H1 (cell line): ENCODE measurements at places on chromosomes 2 and 18. TPM values are rescaled to one million over a fixed set of nuclear protein-coding genes. Genes with fewer than 3 reads are reported as not detected.

The CACNB4 gene
- 4.0 and 4.1 TPM in 2 replicates for total RNA-seq

The ADRA2B gene
- 6.5 and 6.6 TPM in 2 replicates for total RNA-seq

The BIN1 gene
- 35.6 and 41.9 TPM in 2 replicates for total RNA-seq

The COA5 gene
- total RNA-seq: 22.1 and 24.7 TPM in 2 replicates

GRCh38 chr2:63334910-63335309, 253.4 kb downstream of the WDPCP start:
- no peaks in the 10 kb centered on the region for H3K36me3 ChIP-seq
- no peak for DNase-seq
- no peaks in the 10 kb centered on the region; the same call in none of the 2 replicates for H3K4me1 ChIP-seq
- H3K4me3 ChIP-seq: no peak overlapping the region

DNA sequence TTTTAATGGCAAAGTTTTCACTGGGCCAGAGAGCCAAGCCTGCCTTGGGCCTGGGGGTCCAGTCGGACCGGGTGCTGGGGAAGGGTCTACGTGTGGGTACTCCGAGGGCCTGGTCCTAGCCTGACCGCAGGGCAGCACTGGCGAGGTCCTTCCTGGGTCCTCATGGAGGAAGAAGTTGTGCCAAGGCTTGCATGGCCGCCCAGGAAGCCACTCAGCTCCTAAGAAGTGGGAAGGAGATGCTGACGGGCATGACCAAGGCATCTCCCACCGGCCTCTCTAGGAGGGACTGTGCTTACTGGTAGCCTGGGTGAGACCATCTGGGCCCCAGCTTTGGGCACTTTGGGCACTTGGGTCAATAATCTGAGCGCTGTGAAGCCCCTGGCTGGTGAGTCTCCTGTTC, 22.6 kb downstream of the CIB4 start:
- H3K36me3 ChIP-seq: no peaks in the 10 kb centered on the region
- peaks cover 2% of the 10 kb centered on the region; the same call in 1 of the 2 replicates for H3K4me1 ChIP-seq
- no peak overlapping the region for H3K27ac ChIP-seq
- no peak overlapping the region for H3K4me3 ChIP-seq

GRCh38 chr18:22494771-22495170, 77.1 kb upstream of the CTAGE1 start:
- no peaks in the 10 kb centered on the region for H3K27me3 ChIP-seq
- no peak for DNase-seq
- no peaks in the 10 kb centered on the region for H3K4me1 ChIP-seq
- no peak overlapping the region for H3K27ac ChIP-seq
- no peaks in the 10 kb centered on the region for H3K36me3 ChIP-seq

DNA sequence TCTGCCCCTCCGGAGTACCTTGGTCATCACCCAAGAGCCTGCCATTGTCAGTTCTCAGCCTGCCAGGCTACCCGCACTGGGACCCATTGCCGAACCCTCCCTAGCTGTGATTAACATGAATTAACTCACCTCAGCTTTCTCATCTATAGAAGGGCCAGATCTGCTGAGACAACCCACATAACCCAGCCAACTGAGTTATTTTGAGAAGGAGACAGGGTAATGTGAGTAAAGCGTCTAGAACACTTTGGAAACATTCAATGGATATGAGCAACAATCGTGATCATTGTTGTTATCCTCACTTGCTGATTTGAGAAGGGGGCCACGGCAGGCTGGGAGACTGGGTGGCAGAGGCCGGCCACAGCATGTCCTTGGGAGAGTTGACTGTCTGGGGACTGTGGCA, 196.8 kb downstream of the GLI2 start:
- no peaks in the 10 kb centered on the region for H3K27me3 ChIP-seq
- H3K36me3 ChIP-seq: peaks cover 3% of the 10 kb centered on the region; the same call in 1 of the 2 replicates
- no peak overlapping the region for H3K27ac ChIP-seq
- H3K4me1 ChIP-seq: peaks cover 2% of the 10 kb centered on the region; the same call in 1 of the 2 replicates

DNA sequence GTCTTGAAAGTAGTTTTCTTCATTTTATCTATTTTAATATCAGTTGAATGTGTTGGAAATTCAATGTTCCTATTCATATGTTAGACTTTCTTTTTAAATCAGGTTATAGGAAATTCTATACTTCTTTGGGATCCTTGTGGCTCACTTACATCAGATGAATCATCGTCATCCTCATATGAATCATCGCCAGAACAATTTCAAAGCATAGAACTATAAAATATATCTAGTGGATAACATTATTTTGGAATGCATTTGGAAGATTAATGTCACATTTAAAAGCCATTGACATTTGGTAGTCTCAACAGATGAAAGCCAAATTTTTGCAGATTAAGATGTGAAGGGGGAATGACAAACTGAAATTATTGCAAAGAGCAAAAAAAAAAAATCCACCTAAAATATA, 94.1 kb downstream of the FAM161A start:
- H3K27ac ChIP-seq: no peak overlapping the region
- H3K36me3 ChIP-seq: no peaks in the 10 kb centered on the region
- no peak for DNase-seq
- H3K27me3 ChIP-seq: no peaks in the 10 kb centered on the region

DNA sequence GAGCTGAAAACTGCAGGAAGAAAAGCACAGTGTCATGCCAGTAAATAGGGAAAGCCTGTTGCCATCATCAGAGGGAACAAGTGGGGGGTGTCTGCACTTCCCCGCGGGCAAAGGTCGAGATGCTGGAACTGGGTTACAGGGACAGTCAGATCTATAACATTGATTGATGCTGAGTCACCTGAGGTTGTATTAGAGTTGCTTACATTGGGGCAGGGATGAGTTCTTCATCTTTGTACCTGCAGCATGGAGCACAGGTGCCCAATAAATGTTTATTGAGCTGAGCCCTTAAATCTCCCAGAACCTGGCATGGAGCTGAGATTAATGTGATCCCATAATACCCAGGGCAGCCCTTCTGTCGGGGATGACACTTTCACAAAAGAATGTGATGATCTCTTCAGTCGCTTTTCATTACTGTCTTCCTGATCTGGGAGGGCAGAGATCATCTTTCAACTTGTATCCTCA, 5.9 kb upstream of the RNF152 start:
- H3K4me1 ChIP-seq: no peaks in the 10 kb centered on the region
- no peak overlapping the region for H3K27ac ChIP-seq
- H3K4me3 ChIP-seq: no peak overlapping the region
- peaks cover 3% of the 10 kb centered on the region for H3K27me3 ChIP-seq
- no peak for DNase-seq

DNA sequence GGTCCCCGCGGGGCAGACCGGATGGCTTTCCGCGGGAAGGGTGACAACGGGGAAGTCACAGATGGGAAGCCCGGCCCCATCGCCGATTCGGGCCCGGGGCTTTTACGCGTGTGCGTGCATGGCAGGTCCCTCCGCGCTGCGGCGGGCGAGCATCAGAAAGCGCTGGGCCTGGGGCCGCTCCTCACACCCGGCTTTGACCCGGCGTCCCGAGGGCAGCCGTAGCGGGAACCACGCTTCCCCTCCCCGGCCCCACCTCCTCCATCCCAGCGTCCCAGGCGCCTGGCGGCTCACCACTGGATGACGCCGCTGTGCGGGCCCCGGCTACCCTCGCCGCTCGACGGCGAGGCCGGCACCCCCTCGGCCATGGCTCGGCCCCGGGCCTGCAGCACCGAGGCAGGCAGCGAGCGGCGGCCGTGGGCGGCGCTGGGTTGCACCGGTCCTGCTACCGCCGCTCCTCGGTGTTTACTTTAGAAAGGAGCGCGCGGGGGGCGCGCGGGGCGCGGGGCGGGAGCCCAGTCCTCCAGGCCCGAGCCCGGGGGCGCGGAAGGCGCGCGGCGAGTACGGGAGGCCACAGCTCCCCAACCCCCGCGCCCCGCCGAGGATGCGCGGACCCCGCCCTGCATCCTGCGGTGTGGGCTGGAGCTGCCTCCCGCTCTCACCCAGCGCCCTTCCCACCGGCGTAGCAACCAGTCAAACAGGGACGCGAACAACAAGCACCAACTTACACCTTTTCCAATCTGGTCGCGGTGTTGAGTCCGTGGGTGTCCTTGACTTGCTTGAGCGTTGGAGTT, 806 bp downstream of the RFX8 start:
- no peaks in the 10 kb centered on the region for H3K36me3 ChIP-seq
- H3K27me3 ChIP-seq: no peaks in the 10 kb centered on the region
- peak; percentile 79 for DNase-seq
- H3K4me3 ChIP-seq: peak overlapping the region; percentile 50

GRCh38 chr2:150484461-150485021, 2.9 kb downstream of the RND3 start:
- H3K36me3 ChIP-seq: no peaks in the 10 kb centered on the region; the same call in 1 of the 2 replicates
- peaks cover 4% of the 10 kb centered on the region; the same call in 1 of the 2 replicates for H3K4me1 ChIP-seq
- peak overlapping the region; percentile 84 for H3K4me3 ChIP-seq
- H3K27ac ChIP-seq: no peak overlapping the region

GRCh38 chr2:168939918-168940317, 38.8 kb downstream of the G6PC2 start:
- DNase-seq: no peak
- no peaks in the 10 kb centered on the region for H3K36me3 ChIP-seq
- no peak overlapping the region for H3K4me3 ChIP-seq
- no peak overlapping the region for H3K27ac ChIP-seq
- H3K4me1 ChIP-seq: no peaks in the 10 kb centered on the region

DNA sequence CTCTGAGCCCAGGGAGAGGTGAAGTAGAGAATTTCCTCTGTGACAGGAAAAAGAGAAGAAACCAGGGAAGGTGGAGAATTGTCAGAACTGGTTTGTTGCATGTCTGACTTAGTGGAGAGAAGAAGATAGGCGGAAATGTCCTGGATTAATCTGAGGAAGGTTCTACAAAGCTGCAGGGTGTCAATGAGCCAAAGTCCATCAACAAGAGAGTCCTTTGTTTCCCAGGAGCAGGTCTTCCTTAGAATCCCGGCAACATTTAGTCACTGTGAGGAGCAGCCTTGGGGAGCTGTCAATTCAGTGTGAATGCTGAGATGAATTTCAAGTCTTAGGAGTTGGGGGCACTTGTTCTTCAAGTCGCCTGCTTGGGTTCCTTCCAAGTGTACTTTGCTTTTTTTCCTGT, 88.4 kb upstream of the CELF4 start:
- H3K4me3 ChIP-seq: no peak overlapping the region
- H3K4me1 ChIP-seq: no peaks in the 10 kb centered on the region
- H3K27me3 ChIP-seq: no peaks in the 10 kb centered on the region
- no peak for DNase-seq
- H3K36me3 ChIP-seq: no peaks in the 10 kb centered on the region

DNA sequence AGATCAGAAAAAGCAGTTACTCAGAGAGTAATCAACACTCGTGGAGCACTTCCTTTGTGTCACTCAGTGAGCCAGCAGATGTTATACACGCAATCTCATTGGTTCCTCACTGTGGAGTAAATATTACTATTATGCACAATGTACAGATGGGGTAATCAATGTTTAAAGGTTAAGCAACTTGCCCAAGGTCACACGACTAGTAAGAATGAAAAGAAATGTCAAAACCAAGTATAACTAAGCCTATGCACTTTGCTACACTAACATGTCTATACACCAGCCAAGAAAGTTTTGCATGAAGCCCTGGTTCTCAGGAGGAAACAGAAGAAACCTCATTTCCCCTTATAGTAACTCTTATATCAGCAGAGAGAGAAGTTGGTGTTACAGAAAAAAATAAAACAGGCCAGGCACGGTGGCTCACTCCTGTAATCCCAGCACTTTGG, 5.4 kb downstream of the METTL21A start:
- H3K4me1 ChIP-seq: no peaks in the 10 kb centered on the region
- no peak for DNase-seq
- peaks cover 17% of the 10 kb centered on the region for H3K36me3 ChIP-seq
- H3K27me3 ChIP-seq: no peaks in the 10 kb centered on the region
- no peak overlapping the region for H3K27ac ChIP-seq

DNA sequence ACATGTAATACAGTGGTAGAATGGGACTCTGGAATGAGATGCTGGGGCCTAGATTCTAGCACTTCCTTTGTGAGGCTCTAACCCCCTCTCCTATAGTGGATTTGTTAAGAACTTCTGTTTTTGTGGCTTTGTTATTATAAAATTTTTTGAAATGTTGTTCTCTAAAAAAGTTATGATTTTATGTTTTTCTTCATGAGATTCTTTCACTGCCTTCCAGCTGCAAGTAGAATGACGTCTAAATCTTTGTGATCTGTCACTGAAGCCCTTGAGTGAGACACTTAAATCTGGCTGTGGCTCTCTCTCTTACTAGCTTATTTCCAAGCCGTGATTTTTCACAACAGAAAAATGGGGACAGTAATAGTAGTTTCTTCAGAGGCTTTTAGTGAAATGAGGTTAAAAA, 1.6 kb downstream of the CASP8 start:
- H3K27ac ChIP-seq: no peak overlapping the region
- no peaks in the 10 kb centered on the region for H3K36me3 ChIP-seq
- peak; percentile 10 for DNase-seq
- H3K4me3 ChIP-seq: no peak overlapping the region

DNA sequence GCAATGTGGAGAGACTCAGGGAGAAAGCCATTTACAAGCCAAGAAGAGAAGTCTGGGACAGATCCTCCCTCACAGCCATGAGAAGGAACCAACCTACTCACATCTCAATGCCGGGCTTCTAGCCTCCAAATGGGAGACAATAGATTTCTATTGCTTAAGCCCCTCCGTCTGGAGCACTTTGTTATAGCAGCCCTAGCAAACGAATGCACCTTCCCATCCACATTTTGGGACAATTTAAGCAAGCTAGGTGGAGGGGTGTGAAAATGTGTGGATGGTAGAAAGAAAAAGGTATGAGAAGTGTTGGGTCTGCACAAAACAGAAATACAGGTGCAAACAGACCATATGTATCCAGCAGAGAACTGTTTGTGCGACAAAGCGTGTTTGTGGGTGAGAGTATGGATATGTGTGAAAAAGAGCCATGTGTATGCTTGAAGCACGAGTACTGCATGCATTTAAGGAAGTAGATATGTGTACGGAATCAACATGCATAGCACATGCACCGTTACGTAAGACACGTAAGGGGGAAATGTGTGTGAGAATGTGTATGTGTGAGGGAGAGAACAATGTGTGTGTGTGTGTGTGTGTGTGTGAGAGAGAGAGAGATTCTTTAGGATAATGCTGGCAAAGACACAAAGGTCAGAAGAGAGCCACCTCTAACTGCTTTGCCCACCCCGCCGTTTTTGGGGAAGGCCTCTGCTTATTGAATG, 13.1 kb upstream of the E2F6 start:
- no peaks in the 10 kb centered on the region for H3K36me3 ChIP-seq
- H3K4me3 ChIP-seq: no peak overlapping the region
- H3K27me3 ChIP-seq: peaks cover 16% of the 10 kb centered on the region

GRCh38 chr18:45652303-45653080, 37.2 kb downstream of the SLC14A2 start:
- H3K4me1 ChIP-seq: no peaks in the 10 kb centered on the region; the same call in 1 of the 2 replicates
- no peak overlapping the region for H3K4me3 ChIP-seq
- no peak for DNase-seq
- no peaks in the 10 kb centered on the region for H3K27me3 ChIP-seq

GRCh38 chr2:159913900-159914299, 115.9 kb upstream of the CD302 start:
- no peak for DNase-seq
- H3K27ac ChIP-seq: no peak overlapping the region
- no peaks in the 10 kb centered on the region for H3K36me3 ChIP-seq
- no peaks in the 10 kb centered on the region for H3K27me3 ChIP-seq
